ENCODE measurements at places on chromosomes 1 and 21. TPM values are rescaled to one million over a fixed set of nuclear protein-coding genes. Genes with fewer than 3 reads are reported as not detected.

The FAM229A gene
- total RNA-seq, result 1.2 TPM

The LRRC39 gene
- not detected for total RNA-seq

The PPM1J gene
- 0.27 TPM for total RNA-seq

The C1orf105 gene
- not detected for total RNA-seq

The C1orf74 gene
- 3.9 TPM for total RNA-seq

The CFHR5 gene
- total RNA-seq, result not detected

The RGSL1 gene
- total RNA-seq, result not detected

The BGLAP gene
- total RNA-seq, result not detected

The ADGRB2 gene
- 10.8 TPM for total RNA-seq

The ZNF648 gene
- 0.10 TPM for total RNA-seq

The PCBP3 gene
- total RNA-seq, result not detected

The CHAF1B gene
- 13.0 TPM for total RNA-seq

The TBX19 gene
- not detected for total RNA-seq

The TMEM200B gene
- total RNA-seq, result 0.56 TPM

The NEGR1 gene
- 1.6 TPM for total RNA-seq

The TMCC2 gene
- total RNA-seq, result 2.3 TPM

The CFAP107 gene
- total RNA-seq, result not detected

The NBPF10 gene
- 1.2 TPM for total RNA-seq

The IGFN1 gene
- total RNA-seq, result 0.14 TPM

The RHEX gene
- total RNA-seq, result not detected

The PTCH2 gene
- not detected for total RNA-seq

The UBXN10 gene
- total RNA-seq, result not detected

The SPRR4 gene
- not detected for total RNA-seq

The RGS8 gene
- 0.05 TPM for total RNA-seq

The MATN1 gene
- total RNA-seq, result not detected

The PUSL1 gene
- 43.9 TPM for total RNA-seq

The SPRR2G gene
- not detected for total RNA-seq

The ZNF697 gene
- total RNA-seq, result 16.2 TPM

The LCE7A gene
- not detected for total RNA-seq

The ASTN1 gene
- 0.33 TPM for total RNA-seq

The KCNJ10 gene
- not detected for total RNA-seq

The HSD3B2 gene
- not detected for total RNA-seq

The MPL gene
- not detected for total RNA-seq

The GSTM5 gene
- 0.03 TPM for total RNA-seq

The GNG5 gene
- 42.0 TPM for total RNA-seq

The C1orf226 gene
- total RNA-seq, result 1.3 TPM

The MMEL1 gene
- not detected for total RNA-seq

The ANKRD65 gene
- not detected for total RNA-seq

The SH2D5 gene
- total RNA-seq, result 26.9 TPM

The ERICH3 gene
- not detected for total RNA-seq

The ATP1A2 gene
- not detected for total RNA-seq

The DAP3 gene
- total RNA-seq, result 52.7 TPM

The GPR37L1 gene
- total RNA-seq, result not detected

The FMO1 gene
- total RNA-seq, result not detected

The CFHR1 gene
- not detected for total RNA-seq

The FHAD1 gene
- 0.87 TPM for total RNA-seq

The ZNF695 gene
- total RNA-seq, result 10.9 TPM

The HAO2 gene
- not detected for total RNA-seq

The GBP6 gene
- not detected for total RNA-seq

The ECM1 gene
- 11.3 TPM for total RNA-seq

The RERE gene
- 12.4 TPM for total RNA-seq

The TSPAN2 gene
- 0.59 TPM for total RNA-seq

The C4BPB gene
- not detected for total RNA-seq

The PDE9A gene
- total RNA-seq, result 0.02 TPM

The TRIM67 gene
- not detected for total RNA-seq

Data from HT1080 (cell line).